ENCODE measurements at places on chromosomes 2 and 18.

DNA sequence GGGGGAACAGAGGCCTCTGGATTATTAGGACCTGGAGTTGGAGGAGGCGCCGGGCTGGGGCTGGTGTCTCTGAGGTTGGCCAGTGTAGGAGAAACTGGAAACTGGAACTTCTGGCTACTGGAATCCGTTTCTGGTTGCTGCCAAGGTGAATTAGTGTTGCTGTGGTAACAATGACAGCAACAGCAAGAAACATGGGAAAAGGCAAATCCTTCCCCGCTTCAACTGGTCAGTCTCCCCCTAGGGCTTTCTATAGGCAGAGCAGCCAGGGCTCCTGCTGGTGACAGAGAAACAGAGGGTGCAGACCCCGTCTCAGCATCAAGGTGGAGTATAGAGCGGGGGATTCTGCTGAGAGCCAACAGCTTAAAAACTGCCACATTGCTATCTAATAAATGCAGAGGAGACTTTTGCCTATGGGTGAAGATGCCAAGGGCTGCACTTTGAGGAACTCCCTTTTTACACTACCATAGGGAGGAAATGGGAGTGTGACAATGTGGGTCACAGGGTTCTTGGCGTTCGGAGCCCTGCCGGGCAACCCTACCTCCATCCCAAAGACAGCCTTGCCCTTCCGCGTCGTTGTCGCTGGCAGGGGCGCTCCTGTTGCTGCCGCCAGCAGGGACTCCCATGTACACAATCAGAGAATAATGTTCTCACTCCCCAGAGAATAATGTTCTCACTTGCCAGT lies 81.4 kb upstream of the CABLES1 start:
- DNase-seq = no peak

- DNase-seq = no peak
Observed at GRCh38 chr2:238158509-238159070, at the start of gene ERFE. ERFE (plus strand) TSS chr2:238158970; CDS start chr2:238159008, 38 bp downstream.

GRCh38 chr2:56713978-56714377 lies 530.2 kb downstream of the CCDC85A start:
- DNase-seq = no peak

GRCh38 chr2:75592030-75592429 lies 31.3 kb upstream of the EVA1A start:
- DNase-seq = no peak

DNA sequence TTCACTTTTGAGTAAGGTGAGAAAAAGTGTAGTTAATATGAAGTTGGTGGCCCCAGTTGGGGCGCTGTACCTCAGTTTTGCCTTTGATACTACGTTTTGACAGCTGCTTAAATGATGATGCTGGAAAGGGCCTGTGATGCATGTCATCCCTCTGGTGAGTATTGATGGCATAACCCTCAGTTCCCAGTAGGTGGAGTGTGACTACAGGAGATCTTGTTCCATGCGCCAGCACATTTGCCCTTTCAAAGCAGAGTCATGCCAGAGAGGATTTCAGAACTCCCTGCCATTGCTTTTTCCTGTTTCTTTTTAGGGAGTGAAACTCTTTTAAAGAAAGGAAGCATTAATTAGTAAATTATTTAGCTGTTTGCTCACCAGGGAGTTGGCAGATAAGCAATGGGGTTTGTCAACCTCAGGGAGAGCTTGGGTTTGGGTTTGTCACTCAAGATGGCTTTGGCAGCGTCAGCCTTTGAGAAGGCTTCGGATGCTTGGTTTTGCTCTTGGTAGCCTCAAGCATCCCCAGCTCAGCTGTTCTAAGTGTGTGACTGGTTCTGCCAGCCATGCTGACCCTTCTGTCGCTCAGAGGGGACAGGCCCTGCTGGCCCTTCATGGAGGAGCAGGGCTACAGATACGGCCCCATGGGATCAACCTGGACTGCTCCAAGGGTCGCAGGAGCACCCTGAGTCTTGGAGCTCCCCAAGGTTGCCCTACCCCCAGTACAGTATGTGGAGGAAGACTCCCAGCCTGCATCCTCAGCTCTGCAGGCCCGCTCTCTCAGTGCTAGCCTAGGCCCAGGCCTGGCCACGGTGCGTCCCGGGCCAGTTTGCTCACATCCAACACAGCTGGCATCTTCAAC lies 29.1 kb downstream of the ARMC9 start:
- no peak for DNase-seq

- no peak for DNase-seq
Observed at GRCh38 chr2:194495046-194495445, 1162.0 kb upstream of the SLC39A10 start.

GRCh38 chr2:192051533-192051932 lies 143.2 kb downstream of the TMEFF2 start:
- no peak for DNase-seq

DNA sequence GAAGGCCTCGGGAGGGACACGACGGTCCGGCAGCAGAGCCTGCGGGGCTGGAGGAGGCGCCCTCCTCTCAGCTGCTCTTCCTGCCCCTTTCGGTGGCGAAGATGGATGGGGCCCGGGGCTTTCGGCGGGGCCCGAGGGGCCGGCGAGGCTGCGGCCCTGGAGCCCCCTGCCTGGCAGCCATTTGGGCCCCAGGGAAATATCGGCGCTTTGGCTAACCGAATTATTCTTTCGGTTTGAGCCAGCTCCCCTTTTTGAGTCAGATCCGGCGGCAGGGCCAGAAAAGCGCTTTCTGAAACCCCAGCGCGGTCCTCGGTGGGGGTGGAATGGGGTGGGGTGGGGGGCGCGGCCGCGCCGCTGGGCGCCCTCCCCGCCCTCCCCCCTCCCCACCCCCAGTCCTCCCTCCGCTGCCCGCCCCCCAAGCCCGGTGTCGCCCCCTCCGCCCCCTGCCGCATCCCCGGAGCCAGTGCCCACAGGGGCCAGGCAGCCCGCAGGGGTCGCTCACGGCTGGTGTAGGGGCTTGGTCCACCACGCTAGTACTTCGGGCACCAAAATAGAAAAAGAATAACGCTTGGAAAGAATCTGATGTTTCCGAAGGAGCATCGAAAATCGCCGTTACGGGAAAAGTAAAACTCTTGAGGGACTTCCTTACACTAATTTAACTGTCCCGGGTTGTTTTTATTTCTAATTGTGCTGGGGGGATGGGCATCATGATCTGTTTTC lies 9.1 kb upstream of the ARID5A start:
- no peak for DNase-seq

- DNase-seq = no peak
Observed at GRCh38 chr18:63022429-63023022, 297.0 kb downstream of the BCL2 start.
